ENCODE measurements at places on chromosomes 5 and 9.

DNA sequence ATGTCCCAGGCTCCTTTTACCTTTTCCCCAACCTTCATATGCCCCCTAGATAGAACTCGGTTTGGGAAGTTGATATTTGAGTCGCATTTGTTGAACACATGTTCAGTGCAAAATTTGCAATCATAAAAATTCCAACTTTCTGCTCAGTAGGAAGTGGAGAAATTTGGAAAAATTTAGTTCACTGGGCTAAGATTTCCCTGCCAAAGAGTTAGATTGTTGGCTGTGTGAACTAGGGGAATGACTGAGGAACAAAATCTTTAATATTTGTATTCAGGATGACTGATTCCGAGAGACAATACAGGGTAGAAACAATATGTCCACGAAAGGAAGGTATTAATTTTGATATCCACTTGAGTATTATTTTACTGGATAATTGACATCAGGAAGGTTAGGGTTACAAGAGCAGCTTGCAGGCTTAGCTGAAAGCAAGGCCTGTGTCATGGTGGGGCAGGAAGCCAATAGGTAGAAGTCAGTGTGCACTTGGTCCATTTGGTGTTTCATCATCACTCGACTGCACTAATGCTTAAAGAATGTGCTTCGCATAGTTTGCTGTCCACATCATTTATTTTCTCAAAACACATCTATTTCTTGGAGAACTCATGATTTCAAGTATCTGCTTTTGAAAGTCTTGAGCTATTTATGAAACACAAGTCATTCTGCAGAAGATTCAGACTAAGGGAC lies 59.4 kb upstream of the GNA14 start:
- no peak for DNase-seq

- no peak for DNase-seq
These were observed 249.7 kb upstream of the ZNF462 start for GRCh38 chr9:106613250-106613737.

DNA sequence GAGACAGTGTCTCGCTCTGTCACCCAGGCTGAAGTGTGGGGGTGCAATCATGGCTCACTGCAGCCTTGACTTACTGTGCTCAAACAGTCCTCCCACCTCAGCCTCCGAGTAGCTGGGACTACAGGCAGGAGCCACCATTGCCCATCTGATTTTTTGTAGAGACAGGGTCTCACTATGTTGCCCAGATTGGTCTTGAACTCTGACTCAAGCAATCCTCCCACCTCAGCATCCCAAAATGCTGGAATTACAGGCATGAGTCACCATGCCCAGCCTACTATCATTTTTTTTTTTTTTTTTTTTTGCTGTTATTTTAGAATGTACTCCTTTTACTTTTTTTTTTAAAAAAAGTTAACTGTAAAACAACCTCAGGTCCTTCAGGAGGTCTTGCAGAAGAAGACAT lies 449.0 kb downstream of the CCDC171 start:
- no peak for DNase-seq

GRCh38 chr5:27568811-27569210 lies 530.4 kb upstream of the CDH9 start:
- no peak for DNase-seq

GRCh38 chr5:131959136-131959535 lies 13.7 kb upstream of the MEIKIN start:
- no peak for DNase-seq

DNA sequence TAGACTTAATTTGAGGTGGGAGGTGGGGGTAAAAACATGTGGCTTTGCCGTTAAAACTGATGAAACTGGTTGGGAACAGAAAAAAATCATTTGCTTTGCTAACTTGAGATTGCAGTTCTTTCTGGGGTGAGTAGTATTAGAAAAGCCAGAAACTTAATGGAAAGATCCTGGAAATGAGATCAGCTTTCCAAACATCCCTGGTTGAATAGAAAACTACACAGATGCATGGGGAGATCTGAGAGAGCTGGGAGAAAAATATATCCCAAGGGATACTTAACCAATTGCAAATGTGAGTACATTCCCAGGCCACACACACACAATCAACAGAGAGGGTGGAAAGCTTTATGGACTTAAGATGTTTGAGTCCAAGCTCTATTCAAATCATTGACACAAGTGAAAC lies 222.3 kb downstream of the YTHDC2 start:
- no peak for DNase-seq

GRCh38 chr9:81266674-81267073 lies 422.7 kb downstream of the TLE1 start:
- no peak for DNase-seq

- no peak for DNase-seq
These were observed 75.3 kb downstream of the RGS3 start for GRCh38 chr9:113538701-113539430.

- no peak for DNase-seq
These were observed 28.2 kb downstream of the PUM3 start for GRCh38 chr9:2815661-2816060.

DNA sequence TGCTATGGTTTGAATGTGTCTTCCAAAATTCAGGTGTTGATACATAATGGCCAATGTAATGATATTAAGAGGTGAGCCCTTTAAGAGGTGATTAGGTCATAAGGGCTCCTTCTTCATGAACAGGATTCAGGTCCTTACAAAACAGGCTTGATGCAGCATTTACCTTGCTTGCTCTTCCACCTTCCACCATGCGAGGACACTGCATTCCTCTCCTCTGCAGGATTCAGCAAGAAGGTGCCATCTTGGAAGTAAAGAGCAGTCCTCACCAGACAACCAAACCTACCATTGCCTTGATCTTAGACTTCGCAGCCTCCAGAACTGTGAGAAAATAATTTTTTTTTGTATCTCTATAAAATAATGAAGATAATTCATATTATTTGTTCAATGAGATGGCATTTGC lies 314.0 kb upstream of the SMARCA2 start:
- no peak for DNase-seq

GRCh38 chr5:87754009-87754757 lies 341.5 kb upstream of the CCNH start:
- no peak for DNase-seq

DNA sequence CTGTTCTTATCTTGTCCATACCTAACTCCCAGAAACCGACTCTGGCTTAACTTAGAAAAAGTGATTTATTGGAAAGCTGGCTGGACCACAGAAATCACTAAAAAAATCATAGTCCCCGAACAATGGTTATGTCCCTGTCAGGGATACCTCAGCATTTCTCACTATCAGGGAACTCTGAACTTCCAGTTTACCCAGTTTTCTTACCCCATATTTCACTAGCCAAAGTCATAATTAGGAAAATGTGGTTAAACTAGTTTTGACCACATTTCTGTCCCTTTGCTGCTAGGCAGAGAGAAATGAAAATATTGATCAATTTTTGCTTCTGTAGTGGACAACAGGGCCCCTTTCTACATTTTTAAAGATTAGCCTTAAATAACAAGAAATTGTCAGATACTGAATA lies 38.2 kb downstream of the ST8SIA4 start:
- DNase-seq, result no peak

DNA sequence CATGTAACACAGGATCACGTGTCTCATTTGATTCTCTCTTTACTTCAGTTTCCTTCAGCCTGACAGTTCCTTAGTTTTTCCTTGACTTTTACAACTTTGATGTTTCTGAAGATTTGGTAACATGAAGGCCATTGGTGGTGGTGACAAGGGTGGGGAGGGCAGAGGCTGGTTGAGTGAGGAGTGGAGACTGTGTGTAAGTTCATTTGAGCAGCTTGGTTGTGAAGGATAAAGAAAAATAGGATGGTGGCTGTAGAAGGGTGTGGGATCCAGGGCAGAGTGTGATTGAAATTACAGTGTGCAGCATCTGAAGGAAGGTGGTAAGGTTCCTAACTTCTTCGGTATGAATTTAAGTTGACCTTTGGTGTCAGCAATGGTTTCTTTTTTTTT lies 20.4 kb downstream of the SUB1 start:
- no peak for DNase-seq

DNA sequence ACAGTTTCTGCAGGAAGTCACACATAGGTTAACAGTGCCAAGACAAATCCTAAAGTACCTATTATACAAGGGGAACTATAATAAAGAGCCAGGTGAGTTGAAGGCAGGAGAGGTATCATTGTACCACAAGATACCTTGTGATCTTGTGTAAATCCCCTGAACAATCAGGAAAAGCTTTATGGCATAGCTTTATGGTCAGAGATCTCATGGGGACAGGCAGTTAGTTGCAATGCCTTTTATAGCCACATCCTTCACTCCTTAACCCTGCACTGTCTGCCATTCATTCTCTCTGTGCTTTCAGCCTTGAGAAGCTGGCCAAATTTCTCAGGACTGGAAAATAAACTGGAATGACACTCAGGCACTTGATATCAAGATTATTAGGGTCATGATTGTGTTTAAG lies 97.0 kb downstream of the GHR start:
- no peak for DNase-seq

DNA sequence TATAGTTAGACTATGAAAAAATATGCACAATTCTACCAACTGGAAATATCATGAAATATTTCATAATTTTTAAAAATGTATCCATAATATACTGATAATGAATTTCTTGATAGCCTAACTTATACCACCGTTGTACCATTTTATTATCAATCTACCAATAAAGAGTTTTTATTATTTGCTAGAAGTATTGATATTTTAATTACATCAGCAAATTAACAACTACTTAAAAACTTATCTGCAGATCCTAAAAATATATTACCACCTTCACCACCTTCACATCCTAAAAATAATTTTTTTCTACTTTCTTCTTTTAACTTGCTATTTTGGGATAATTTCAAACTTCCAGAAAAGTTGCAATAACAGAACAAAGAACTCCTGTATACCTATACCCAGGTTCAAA lies 21.4 kb downstream of the ATPSCKMT start:
- DNase-seq, result no peak
